Activated naive CD8-positive, alpha-beta T cell treated with anti-CD3 and anti-CD28 coated beads for 36 hours (primary cell): ENCODE measurements at places on chromosomes 3 and 15.

DNA sequence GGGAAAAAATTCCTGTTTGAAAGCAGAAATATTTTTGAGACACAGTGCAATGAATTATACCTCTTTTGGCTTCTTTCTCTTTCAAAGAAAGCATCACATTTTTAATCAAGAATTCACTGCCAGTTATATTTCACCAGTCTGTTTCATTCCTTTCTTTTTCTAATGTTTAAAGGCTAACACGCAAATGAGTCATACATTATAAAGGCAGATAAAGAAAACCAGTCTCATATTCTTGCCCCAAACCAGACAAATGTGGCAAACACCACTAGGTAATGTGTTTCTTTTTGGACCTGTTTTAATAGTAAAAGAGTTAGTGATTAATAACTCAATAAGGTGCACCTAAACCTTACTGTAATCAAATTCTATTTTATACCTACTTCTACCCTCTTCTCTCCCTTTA lies 83.8 kb downstream of the PLOD2 start:
- no peak for DNase-seq

- no peak for DNase-seq
Measured at GRCh38 chr3:9195390-9195789, 54.1 kb downstream of the SRGAP3 start.

DNA sequence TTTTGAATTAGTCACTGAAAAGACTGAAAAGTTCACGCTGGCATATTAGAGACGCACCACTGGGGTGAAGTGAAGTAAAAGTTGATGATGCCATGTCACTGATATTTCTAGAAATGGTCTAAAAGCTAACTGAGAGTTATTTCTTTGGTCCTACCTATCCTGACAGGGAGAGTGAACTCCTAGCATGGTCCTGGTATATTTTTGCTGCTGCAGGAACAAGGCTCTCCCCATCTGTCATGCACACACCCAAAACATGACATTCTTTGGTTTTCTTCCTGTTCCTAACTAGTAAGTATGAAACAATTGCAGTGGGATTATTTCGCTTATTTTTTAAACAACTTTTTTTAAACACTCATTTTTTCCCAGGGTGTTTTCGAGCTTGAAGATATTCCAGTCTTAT lies 466.7 kb downstream of the ERC2 start:
- no peak for DNase-seq

DNA sequence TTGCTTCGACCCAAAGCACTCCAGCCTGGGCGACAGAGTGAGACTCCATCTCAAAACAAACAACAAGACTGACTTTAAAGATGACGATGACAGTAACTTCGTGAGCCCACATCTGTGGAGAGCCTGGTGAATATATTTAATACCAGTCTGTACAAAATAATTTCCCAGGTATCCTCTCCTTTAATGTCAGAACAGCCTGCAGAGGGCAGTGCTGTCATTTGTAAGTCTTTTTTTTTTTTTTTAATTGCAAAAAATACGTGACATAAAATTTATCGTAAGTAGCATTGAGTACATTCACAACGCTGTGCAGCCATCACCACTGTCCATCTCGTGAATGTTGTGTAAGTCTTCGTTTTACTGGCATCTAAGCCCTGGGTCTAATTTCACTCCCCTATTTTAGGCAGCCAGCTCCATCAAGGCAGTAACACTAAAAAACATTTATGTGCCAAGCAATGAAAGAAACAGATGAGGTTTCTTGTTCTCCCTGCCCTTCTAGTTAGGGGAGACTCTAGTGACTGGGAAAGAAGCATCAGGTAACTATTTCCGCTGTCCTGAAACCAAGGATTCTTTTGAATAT lies 1.4 kb downstream of the HTD2 start:
- DNase-seq: peak; percentile 21

- DNase-seq: no peak
Measured at GRCh38 chr15:75425966-75426500, 25.5 kb downstream of the SIN3A start.

- no peak for DNase-seq
Measured at GRCh38 chr3:71265365-71265915, 318.1 kb downstream of the FOXP1 start.

DNA sequence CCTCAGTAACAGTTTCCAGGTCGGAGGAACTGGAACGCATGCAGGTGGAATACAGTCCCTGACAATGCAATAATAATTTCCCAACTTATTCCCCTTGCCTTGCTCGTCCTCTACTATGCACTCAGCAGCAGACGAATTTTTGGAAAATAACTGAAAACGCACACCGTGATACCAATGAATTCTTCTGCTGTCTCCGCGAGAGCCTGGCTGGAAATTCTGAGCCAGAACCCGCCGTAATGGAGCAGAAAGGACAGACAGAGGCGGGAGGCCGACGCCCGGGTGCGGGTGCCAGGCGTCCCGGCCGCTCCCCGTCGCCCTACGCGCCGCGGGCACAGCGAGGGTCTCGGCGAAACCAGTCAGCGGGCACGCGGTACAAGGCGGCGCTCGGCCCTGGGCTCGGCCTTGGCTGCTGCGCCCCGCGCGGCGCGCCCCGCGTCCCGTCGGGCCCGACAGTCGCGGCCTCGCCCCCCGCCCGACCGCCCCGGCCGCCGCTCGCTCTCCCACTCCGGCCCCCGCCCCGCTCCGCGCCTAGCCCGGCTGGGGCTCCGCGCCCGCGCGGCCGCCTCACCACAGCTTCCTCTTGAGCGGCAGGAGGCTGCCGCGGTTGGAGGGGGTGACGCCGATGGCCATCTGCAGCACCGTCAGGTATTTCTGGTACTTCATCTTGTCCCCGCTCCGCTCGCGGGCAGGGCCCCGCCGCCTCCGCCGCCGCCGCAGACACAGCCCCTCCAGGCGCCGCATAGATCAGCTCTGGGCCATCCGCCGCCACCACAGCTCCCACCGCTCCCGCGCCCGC lies 114.5 kb upstream of the GOLGA8J start:
- DNase-seq: no peak

DNA sequence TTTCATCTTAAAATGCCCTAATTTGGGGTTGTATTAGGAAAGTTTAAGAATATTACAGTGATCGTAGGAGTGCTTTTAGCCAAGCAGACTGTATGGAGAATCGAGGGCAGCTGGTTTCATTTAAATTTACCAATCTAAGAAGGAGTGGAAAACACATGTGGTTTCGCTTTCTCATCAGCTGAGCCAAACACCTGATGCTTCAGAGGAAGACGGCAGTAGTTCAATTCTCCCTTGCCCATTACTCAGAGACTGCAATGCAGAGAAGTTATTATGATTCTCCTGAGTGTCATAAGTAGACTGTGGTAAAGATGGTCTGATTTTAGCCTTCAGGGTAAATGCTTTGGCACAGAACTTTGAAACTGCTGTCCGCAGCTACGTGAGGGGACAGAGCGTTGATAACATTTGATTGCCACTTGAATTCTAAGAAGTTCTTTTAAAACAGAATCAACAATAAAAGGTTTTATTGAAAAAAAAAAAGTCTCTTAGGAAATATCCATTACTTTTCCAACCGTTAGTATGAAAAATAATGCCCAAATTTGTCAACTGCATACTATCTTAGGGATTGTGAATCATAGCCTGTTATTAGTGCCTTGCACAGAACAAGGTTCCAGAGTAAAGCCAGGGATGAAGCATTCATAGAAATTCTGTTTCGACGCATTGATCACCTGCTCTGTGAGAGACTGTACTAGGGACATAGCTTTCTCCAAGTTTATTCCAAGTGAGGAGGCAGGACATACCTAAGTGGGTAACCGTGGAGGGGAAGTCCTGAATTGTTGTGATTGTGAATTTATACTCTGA lies 25.6 kb downstream of the LYSMD4 start:
- DNase-seq: no peak

- no peak for DNase-seq
Measured at GRCh38 chr15:95169541-95170459, 938.4 kb downstream of the MCTP2 start.

DNA sequence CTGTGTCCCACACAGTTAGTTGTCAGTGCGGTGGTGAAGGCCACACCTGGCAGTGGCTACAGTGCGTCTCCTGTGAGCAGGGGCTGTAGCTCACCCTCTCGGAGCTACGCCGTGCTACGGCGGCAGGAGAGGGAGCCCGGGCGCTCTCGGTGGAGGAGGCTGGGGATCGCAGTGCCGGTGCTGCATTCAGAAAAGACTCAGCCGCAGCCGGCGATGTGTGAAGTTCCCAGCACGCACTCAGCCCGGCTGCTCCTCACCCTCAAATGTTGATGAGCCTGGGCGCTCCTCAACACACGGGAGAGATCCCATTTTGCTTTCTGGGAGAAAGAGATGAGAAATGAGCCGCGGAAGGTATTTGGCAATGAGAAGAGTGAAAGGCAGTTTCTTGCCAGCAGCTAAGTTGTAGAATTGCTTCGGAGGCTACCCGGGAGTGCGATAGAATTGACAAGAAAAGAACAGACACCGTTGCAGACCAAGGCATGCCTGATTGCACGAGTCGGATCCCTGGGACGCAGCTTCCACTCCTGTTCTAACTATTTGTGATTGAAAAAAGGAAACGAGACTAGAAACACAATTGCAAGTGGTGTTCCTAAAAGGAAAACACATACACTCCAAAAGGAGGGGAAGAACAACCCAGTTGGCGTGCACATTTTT lies at the start of gene UNC13C:
UNC13C (plus strand) TSS at position 189 of the 654 bp plus-strand sequence. CDS start 34,463 bp downstream, outside the sequence.
- DNase-seq: no peak

GRCh38 chr15:65926899-65927298 lies 57.6 kb downstream of the RAB11A start:
- DNase-seq: no peak

- DNase-seq: peak; percentile 31
Measured at GRCh38 chr3:30693470-30694120, 87.2 kb downstream of the TGFBR2 start.

DNA sequence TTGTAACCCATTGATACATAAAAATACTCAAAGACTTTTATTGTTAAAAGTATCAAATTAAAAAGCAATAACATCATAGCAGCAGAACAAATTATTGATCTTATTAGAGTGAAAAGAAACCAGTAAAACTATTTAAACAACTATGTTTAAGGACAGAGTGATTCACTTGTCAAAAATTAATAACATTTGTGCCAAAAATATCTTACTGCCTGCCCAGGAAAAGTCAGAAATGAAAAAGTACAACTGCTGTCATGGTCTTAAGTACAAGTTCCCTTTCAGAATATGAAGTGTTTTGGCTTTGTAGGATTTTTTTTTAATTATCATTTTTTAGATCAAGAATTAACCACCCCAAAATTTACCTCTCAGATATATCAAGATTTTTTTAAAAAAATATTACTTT lies 3.4 kb downstream of the IFT57 start:
- no peak for DNase-seq

GRCh38 chr3:171984883-171985282 lies 54.5 kb upstream of the FNDC3B start:
- DNase-seq: no peak

DNA sequence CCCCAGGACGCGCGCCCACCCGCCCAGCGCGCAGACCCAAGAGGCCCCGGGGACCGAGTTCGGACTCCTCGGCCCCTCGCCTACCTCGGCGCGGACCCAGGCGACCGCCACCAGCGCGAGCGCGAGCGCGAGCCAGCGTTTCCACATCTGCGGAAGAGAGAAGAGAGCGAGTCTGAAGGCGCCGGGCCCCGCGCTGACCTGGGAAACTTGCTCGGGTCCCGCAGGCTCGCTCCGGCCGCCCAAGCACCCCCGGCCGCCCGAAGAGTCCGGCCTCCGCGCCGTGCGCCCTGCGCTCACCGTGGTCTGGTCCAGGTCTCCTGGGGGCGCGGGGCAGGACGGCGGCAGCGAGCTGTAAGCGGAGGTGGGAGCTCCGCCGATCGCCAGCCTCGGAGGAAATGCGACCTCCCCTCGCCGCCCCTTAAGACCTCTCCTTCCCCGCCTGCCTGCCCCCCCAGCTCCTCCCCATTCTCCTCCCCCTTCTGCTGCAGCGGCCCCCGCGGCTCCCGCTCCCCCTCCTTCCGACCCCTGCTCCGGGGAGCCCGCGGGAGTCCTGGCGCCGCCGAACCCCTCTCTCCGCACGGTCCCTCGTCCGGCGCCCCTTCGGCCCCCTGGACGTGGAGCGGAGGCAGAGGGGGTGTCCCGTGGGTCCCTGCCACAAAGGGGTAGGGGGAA lies at the start of gene FSTL1:
FSTL1 (minus strand) TSS at position 393 of the 672 bp plus-strand sequence; CDS start at position 147, 246 bp downstream.
- DNase-seq: peak; percentile 21

GRCh38 chr3:76362643-76363042 lies 577.3 kb upstream of the ZNF717 start:
- no peak for DNase-seq

GRCh38 chr15:98567951-98568350 lies 80.4 kb upstream of the IGF1R start:
- no peak for DNase-seq

GRCh38 chr15:79373113-79373512 lies 59.0 kb upstream of the MINAR1 start:
- DNase-seq: no peak

DNA sequence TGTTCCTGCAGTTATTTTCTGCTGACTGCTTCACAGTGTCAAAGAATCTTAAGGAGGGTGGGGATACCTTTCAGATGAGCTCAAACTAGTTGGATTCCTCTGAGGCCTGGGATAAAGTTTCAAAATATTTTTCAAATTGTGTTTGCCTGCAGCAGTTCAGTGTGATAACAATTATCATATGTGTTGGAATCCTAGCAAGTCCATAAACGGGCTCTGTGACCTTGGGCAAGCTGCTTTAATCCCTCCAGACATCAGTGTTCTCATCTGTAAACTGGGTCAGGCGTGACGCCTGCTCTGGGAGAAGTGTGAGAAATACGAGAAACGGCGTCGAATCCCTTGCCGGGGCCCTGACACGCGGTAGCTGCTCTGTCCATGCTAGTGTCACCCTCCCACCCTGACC lies 153.5 kb downstream of the UACA start:
- no peak for DNase-seq

- no peak for DNase-seq
Measured at GRCh38 chr15:23420806-23421575, 26.1 kb downstream of the GOLGA6L2 start.

- peak; percentile 26 for DNase-seq
Measured at GRCh38 chr15:69161079-69161877, 843 bp downstream of the GLCE start.

- peak; percentile 33 for DNase-seq
Measured at GRCh38 chr3:172562871-172563865, 39.9 kb upstream of the TNFSF10 start.

DNA sequence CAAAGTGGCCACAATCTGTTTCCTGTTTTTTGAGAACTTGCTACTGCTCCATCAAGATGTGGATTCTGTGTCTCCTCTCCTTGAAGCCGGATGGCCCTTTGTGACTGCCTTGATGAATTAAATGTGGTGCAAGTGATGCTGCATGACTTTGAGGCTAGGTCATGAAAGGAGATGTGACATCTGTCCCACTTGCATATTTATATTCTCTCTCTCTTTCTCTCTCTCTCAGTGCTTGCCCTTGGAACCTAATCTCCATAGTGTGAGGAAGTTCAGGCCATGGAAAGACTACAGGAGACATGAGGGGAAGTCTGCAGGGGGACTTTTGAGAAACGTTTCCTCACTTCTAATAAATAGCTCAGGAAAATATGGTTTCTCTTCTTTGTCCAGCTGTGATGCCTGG lies 50.0 kb upstream of the ADPGK start:
- no peak for DNase-seq

GRCh38 chr3:123635217-123635616 lies 50.4 kb upstream of the HACD2 start:
- DNase-seq: no peak
